ENCODE measurements at places on chromosomes 16 and 17. TPM values are rescaled to one million over a fixed set of nuclear protein-coding genes. Genes with fewer than 3 reads are reported as not detected.

DNA sequence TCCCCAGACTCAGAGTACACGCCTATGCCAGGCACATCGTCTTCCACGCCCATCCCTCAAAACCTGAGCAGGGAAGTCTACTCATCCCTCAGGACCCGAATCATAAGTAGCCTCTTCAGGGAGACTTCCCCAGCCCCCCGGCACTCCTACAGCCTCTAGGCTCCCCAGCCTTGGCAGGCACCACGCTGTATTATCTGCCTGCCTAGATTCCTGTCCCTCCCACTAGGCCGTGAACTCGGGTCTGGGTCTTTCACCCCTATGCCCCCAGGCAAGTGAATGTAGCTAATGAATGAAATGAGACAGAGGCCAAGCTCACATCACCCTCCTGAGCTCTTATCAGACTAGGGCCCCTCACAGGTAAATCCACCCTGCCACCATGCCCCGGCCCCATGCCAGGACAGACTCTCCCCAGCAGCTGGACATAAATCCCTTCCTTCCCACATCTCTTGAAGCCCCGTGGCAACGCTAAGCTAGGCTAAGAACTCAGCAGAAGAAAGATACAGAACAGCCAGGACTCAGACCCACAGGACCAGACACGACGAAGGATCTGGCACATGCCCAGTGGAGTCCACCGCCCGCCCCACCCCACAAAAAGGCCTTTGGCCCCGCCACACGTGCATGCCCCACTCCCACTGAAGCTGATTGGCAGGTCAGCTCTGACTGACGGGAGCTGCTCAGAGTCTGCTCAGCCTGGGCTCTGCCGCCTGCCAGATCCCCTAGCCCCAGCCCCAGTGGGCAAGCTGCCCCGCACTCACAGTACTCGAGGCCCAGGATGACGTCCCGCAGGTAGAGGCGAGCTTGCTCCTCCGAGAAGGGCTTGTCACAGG is 13.0 kb downstream of the CAMKK1 start:
- no peak overlapping the region for H3K27ac ChIP-seq
- H3K4me3 ChIP-seq, result no peak overlapping the region
- DNase-seq, result no peak
- no peaks in the 10 kb centered on the region for H3K27me3 ChIP-seq
- H3K4me1 ChIP-seq, result no peaks in the 10 kb centered on the region

DNA sequence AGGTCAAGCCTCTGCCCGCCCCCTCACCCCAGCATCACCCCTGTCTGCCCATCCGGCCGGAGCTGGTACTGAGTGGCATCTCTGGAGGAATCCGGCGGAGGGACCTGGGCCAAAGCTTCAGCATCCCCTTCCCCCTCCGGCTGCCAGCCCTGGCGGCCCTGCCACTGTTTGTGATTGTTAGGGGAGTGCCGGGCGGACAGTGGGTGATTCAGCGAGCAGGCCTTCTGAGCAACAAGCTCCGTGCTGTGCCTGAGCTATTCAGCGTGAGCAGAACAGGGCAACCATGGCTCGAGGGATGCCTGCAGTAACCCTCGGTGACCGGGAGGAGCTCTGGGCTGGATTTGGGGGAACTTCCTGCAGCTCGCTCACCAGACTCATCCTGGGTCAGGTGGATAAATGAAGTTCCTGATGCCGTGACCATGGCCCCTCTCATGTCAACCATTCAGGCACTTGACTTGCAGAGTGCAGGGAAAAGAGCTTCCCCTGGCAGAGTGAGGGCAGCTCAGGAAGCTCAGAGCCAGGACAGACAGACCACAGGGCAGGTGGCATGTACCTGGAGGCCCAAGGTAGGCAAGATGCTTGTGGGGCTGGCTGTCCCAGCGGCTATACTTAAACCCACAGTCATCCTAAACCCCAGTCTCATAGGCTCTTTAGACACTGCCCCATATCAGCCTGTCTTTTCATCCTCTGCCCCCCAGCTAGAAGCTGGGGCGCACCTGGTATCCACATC is 24.3 kb upstream of the MLKL start:
- no peak for DNase-seq
- H3K4me1 ChIP-seq, result peaks cover 3% of the 10 kb centered on the region
- H3K4me3 ChIP-seq, result no peak overlapping the region
- no peaks in the 10 kb centered on the region for H3K36me3 ChIP-seq

GRCh38 chr16:68399456-68399855 is 48.9 kb downstream of the SMPD3 start:
- no peak overlapping the region for H3K4me3 ChIP-seq
- no peak overlapping the region for H3K27ac ChIP-seq
- no peaks in the 10 kb centered on the region for H3K4me1 ChIP-seq
- no peaks in the 10 kb centered on the region for H3K36me3 ChIP-seq
- H3K27me3 ChIP-seq, result no peaks in the 10 kb centered on the region
- DNase-seq, result no peak

GRCh38 chr17:19345486-19346350 is 16.8 kb downstream of the B9D1 start:
- DNase-seq, result no peak
- H3K36me3 ChIP-seq, result no peaks in the 10 kb centered on the region
- peak overlapping the region; percentile 10 for H3K27ac ChIP-seq
- H3K4me3 ChIP-seq, result no peak overlapping the region
- no peaks in the 10 kb centered on the region for H3K4me1 ChIP-seq
- H3K27me3 ChIP-seq, result no peaks in the 10 kb centered on the region

GRCh38 chr17:59914274-59914854 is 21.4 kb downstream of the RPS6KB1 start:
- no peak overlapping the region for H3K27ac ChIP-seq
- no peaks in the 10 kb centered on the region for H3K4me1 ChIP-seq
- no peak overlapping the region for H3K4me3 ChIP-seq
- no peaks in the 10 kb centered on the region for H3K27me3 ChIP-seq
- DNase-seq, result no peak
- H3K36me3 ChIP-seq, result no peaks in the 10 kb centered on the region

DNA sequence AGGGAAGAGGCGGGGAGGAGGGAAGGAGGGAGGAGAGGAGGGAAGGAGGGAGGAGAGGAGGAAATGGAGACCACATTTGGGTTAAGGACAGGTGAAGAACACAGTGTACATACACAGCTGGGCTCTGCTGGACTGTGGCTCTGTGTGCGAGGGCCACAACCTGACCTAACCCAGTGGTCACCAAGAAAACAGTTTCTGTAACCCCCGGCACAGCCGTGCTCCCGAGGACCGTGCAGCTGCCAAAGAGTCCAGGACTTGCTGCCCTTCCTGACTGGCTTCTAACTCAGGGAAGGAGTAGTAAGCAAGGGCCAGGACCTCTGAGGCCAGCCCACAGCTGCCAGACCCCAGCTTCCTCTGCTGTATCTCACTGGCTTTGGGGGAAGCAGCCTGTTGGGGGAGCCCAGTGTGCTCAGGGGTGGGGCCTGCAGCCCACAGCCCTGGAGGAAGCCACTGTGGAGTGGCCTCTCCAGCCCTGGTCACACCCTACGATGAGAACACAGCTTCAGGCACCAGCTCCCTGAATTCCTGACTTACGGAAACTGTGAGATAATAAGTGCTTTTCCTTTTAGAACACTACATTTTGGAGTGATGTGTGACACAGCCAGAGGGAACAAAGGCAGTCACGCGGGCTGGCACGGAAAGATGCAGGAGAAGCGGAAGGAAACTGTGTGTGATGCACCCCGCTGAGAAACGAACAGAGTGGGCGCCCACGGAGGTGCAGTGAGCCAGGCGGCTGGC is 32.3 kb downstream of the SLC7A5 start:
- H3K4me1 ChIP-seq, result no peaks in the 10 kb centered on the region
- no peaks in the 10 kb centered on the region for H3K27me3 ChIP-seq
- H3K4me3 ChIP-seq, result no peak overlapping the region
- no peak for DNase-seq

DNA sequence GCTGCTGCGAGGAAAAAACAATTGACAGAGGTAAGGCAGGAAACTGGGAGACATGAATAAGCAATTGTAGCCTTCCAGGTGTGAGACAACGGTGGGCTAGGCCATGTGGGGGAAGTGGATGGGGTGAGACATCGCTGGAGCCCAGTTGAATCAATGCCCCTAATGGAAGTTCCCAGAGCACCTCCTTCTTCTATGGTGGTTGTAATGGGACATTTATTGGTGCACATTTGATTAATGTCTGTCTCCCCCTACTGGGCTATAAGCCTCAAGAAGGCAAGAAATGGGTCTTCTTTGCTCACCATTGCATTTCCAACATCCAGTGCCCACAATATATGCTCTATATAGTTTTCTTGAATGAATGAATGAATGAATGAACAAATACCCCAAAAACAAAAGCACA is 22.7 kb upstream of the CD300E start:
- peaks cover 7% of the 10 kb centered on the region for H3K27me3 ChIP-seq
- H3K4me1 ChIP-seq, result no peaks in the 10 kb centered on the region
- H3K27ac ChIP-seq, result no peak overlapping the region
- no peaks in the 10 kb centered on the region for H3K36me3 ChIP-seq
- H3K4me3 ChIP-seq, result no peak overlapping the region

DNA sequence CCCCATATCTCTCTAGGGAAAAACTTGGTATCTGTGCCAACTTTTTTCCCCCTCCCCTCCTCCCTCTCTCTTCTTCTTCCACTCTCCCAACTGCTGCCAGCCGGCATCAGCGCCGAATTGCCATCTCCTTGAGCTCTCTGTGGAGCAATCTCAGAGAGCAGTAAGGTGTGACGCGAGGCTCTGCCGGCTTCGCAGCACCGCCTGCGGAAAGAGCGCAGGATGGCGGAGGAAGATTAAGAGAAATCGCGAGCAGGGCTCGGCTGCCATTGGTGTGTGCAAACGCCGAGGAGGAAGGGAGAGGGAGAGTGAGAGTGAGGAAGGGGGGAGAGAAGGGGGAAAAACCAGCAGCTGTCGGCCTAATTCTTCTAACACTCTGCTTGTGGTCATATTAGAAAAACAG is 44.2 kb downstream of the NEUROD2 start:
- DNase-seq, result no peak
- H3K4me3 ChIP-seq, result no peak overlapping the region
- no peaks in the 10 kb centered on the region for H3K36me3 ChIP-seq

DNA sequence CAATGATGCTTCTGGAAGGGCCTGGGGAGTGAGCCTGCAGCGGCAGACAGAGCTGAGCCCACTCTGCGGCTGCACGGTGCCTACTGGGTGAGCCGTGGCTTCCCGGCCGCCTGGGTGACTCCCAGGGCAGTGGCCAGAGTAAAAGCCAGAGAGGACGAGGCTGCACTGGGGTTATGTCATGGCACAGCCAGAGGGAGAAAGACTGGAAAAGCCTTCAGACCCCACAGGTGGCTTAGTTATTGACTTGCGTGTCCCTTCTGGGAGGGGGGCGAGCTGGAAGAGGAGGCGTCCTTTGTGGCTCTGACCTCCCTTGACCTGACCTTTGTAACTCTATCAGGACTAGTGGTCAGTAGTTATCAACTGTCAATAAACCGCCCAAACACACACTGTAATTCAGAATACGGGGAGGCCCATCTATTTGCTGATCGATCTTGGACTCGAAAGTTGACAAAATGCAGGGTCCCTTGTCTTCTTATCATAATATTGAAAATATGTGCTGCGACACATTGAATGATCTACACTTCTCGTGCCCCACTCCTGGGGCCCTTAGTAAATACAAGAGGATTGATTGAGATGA is 385.9 kb upstream of the ZFHX3 start:
- DNase-seq, result no peak
- H3K4me3 ChIP-seq, result no peak overlapping the region
- no peaks in the 10 kb centered on the region for H3K27me3 ChIP-seq

GRCh38 chr16:3020604-3021448 is 658 bp downstream of the TNFRSF12A start:
- H3K36me3 ChIP-seq, result no peaks in the 10 kb centered on the region
- peak overlapping the region; percentile 96 for H3K27ac ChIP-seq
- H3K4me1 ChIP-seq, result peaks cover 18% of the 10 kb centered on the region
- H3K27me3 ChIP-seq, result no peaks in the 10 kb centered on the region

GRCh38 chr16:81451753-81452680 is 7.4 kb downstream of the CMIP start:
- H3K4me1 ChIP-seq, result peaks cover 26% of the 10 kb centered on the region
- no peaks in the 10 kb centered on the region for H3K36me3 ChIP-seq
- no peaks in the 10 kb centered on the region for H3K27me3 ChIP-seq

GRCh38 chr17:15264542-15264941 is 584 bp downstream of the PMP22 start:
- H3K36me3 ChIP-seq, result no peaks in the 10 kb centered on the region
- peaks cover 11% of the 10 kb centered on the region for H3K4me1 ChIP-seq
- peak overlapping the region; percentile 12 for H3K4me3 ChIP-seq
- H3K27me3 ChIP-seq, result peaks cover 3% of the 10 kb centered on the region
- H3K27ac ChIP-seq, result peak overlapping the region; percentile 84

GRCh38 chr17:8698162-8698971 is 46.3 kb downstream of the CCDC42 start:
- H3K27me3 ChIP-seq, result no peaks in the 10 kb centered on the region
- H3K27ac ChIP-seq, result no peak overlapping the region
- no peaks in the 10 kb centered on the region for H3K4me1 ChIP-seq
- DNase-seq, result peak; percentile 32
- H3K36me3 ChIP-seq, result no peaks in the 10 kb centered on the region
- H3K4me3 ChIP-seq, result no peak overlapping the region

- H3K36me3 ChIP-seq, result no peaks in the 10 kb centered on the region
- DNase-seq, result peak; percentile 95
- H3K27me3 ChIP-seq, result no peaks in the 10 kb centered on the region
- no peak overlapping the region for H3K4me3 ChIP-seq
- H3K27ac ChIP-seq, result peak overlapping the region; percentile 75
These were observed 14.2 kb downstream of the AXIN2 start for GRCh38 chr17:65547253-65547670.

- H3K4me1 ChIP-seq, result no peaks in the 10 kb centered on the region
- no peak overlapping the region for H3K27ac ChIP-seq
- no peak overlapping the region for H3K4me3 ChIP-seq
- H3K36me3 ChIP-seq, result no peaks in the 10 kb centered on the region
- DNase-seq, result no peak
- H3K27me3 ChIP-seq, result no peaks in the 10 kb centered on the region
These were observed 100.6 kb downstream of the STXBP4 start for GRCh38 chr17:55068862-55069811.

- no peak for DNase-seq
- peaks cover 43% of the 10 kb centered on the region for H3K27me3 ChIP-seq
- no peaks in the 10 kb centered on the region for H3K4me1 ChIP-seq
- H3K4me3 ChIP-seq, result no peak overlapping the region
These were observed 17.1 kb upstream of the HOXB13 start for GRCh38 chr17:48745381-48746275.

DNA sequence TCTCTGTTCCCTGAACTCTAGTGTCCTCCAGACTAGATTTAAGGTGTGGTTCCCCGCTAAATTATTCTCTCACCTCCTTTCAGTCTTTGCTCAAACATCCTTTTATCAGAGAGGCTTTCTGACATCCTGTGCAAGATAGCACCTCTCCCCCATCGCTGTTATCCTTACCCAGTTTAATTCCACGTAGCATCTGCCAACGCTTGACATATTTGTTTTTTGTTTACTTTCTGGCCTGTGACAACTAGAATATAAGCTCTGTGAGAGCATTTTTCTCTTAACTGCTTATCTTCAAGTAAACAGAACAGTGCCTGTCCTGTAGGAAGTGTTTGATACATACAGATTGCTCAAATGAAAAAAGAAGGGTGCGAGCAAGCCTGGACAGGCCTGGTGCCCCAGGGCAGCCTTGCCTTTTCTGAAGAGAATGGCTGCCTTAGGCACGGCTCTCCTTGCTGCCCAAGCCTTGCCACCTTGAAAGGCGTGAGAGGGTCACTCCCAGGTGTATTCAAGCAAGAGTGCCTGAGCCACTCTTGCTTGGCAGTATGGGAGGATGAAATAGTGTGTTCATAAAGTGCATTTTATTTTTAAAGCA is 9.7 kb downstream of the DYNLL2 start:
- H3K27me3 ChIP-seq, result no peaks in the 10 kb centered on the region
- peaks cover 15% of the 10 kb centered on the region for H3K36me3 ChIP-seq
- no peak for DNase-seq
- H3K27ac ChIP-seq, result no peak overlapping the region
- no peak overlapping the region for H3K4me3 ChIP-seq

PLA2G10 gene
- total RNA-seq, result 30.5 TPM

FA2H gene
- total RNA-seq, result 75.7 TPM

TSNAXIP1 gene
- 0.13 TPM for total RNA-seq

ITGAX gene
- total RNA-seq, result 1.4 TPM

DPEP2 gene
- total RNA-seq, result 0.96 TPM

ORMDL3 gene
- 69.3 TPM for total RNA-seq

CLDN9 gene
- total RNA-seq, result 0.67 TPM

All from colonic mucosa (tissue), 4 donors.